ENCODE measurements at places on chromosomes 6 and 20.

- DNase-seq = no peak
Observed at GRCh38 chr6:37867756-37868446, 48.4 kb downstream of the ZFAND3 start.

DNA sequence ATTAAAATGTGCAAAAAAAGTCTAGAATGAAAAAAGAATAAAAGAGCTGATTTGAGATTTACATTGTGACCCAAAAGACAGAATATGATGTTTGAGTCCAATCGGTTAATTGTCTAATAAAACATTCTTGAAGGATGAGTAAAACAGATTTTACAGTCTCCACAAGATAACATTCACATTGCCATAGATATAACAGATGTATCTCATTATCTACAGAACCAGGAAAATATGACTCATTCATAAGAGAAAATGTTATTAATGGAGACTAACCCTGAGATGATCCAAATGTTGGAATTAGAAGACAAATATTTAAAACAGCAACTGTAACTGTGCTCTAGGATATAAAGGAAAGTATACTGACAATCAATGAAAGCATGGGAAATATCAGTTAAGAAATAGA lies 141.7 kb downstream of the RFX6 start:
- no peak for DNase-seq

GRCh38 chr6:15395087-15395486 lies 149.2 kb downstream of the JARID2 start:
- no peak for DNase-seq

DNA sequence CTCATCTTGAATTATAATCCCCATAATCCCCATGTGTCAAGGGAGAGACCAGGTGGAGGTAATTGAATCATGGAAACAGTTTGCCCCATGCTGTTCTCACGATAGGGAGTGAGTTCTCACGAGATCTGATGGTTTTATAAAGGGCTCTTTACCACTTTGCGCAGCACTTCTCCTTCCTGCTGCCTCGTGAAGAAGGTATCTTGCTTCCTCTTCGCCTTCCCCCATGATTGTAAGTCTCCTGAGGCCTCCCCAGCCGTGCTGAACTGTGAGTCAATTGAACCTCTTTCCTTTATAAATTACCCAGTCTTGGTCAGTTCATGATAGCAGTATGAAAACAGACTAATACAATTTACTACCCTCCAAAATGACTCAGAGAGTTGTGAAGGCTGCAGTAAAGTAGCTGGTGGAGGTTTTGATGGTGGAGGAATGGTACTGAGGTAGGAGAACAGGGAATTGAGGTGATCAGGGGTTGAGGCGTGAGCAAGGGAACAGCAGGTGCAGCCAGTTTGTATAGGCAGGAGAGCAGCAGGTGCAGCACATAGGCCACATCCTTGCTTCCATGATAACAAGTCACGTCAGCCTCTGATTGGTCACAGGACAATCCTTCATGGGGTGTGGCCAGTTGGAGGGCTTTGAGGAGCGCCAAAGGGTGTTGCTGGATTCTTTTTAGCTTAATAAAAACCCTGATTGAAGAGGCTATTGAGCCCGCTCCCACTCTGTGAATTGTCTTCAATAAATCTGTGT lies 150.0 kb downstream of the CDC5L start:
- DNase-seq = no peak

- DNase-seq = no peak
Observed at GRCh38 chr6:18359237-18359885, 27.8 kb upstream of the RNF144B start.

DNA sequence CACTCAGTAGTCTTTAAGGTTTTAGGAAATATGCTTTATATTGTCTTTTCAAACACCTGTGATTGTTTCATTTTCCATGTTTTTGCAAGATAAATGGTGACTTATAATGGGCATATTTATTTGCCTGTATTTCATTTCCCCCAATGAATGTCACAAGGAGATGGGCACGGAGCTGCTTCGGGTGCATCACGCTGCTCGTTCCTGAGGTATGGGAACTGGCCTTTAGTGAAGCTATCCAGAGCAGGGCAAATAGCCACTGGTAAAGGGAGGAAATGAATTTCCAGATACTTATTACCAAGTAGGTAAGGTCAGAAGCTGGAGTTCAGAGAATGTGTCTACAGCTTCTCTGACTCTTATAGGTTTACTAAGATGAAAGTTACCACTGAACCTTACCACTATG lies 3.7 kb downstream of the POU3F2 start:
- no peak for DNase-seq

GRCh38 chr20:18748987-18749386 lies 64.6 kb upstream of the SCP2D1 start:
- DNase-seq = no peak

GRCh38 chr6:125868252-125868651 lies 77.5 kb downstream of the NCOA7 start:
- no peak for DNase-seq

- no peak for DNase-seq
Observed at GRCh38 chr20:50636601-50637540, 54.5 kb downstream of the RIPOR3 start.

GRCh38 chr6:36933102-36933501 lies 21.4 kb upstream of the PI16 start:
- DNase-seq = no peak

GRCh38 chr6:31896856-31897611 lies 464 bp downstream of the EHMT2 start:
- no peak for DNase-seq

GRCh38 chr6:84019842-84020211 lies 13.7 kb upstream of the MRAP2 start:
- no peak for DNase-seq

GRCh38 chr6:108556866-108557493 lies 3.7 kb upstream of the FOXO3 start:
- DNase-seq = no peak

- DNase-seq = no peak
Observed at GRCh38 chr20:15059438-15059837, 722.0 kb upstream of the FLRT3 start.

DNA sequence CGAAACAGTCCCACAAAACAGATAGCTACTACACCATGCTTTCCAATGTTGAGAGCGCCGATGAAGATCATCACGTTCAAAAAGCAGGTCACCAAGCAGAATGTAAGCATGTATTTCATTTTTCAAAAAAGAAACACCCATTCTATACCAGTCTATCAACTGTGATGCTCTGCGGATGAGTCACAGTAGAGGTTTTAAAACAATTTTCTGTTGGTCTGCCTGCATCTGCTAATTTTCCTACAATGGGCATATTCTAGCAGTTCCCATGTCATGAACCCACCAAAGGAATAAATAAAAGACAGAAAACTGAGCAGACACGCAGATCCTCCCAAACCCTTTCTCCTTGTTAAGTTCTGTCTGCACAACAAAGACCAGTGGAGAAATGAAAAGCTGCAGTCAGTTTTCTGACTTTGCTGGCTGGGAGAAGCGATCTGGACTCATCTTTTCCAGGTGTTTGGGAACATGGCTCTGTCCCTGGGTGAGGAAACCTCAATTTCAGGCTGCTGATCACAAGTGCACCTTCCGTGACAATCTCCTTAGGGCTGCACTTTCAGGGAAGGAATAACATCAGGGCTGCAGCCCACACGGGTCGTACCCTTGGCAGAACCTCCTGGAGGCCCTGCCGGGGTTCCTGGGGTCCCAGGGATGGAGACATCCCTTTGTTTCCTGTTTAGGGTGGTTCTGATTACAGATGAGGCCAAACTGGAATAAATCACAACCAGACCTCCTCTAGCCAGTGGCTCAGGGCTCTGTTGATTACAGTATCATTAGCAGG lies 200.1 kb downstream of the BMP7 start:
- no peak for DNase-seq

DNA sequence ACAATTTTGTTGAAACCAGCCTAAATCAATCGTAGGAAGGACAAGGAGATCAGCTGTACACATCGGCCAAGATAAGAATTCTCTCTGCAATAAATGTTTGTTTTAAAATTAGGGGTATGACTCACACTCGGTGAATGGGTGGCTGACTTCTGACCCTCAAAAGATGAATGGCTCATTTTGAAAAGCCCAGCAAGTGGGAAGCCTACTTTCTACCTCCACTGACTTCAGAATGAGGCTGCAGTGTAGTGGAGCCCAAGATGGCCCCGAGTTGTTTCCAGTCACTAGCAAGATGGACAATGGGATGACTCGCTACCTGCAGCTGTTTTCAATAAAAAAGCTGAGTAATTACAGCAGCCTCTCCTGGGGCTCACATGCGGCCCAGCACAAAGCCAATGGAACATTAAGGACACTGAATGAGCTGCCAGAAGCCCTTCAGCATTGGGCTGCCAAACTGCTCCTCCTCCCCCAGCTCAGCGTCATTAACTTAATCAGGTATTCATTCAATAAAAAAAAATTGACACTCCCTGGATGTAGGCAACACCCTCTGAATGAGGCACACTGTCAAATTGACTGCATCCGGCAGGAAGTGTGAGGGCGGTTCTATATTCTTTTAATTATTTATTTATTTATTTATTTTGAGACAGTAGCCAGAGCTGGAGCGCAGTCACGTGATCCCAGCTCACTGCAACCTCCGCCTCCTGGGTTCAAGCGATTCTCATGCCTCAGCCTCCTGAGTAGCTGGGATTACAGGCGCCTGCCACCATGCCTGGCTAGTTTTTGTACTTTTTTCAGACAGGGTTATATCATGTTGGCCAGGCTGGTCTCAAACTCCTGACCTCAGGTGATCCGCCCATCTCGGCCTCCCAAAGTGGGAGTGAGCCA lies 107.3 kb downstream of the GMPR start:
- peak; percentile 79 for DNase-seq

- DNase-seq = no peak
Observed at GRCh38 chr6:15341311-15342001, 95.6 kb downstream of the JARID2 start.

- DNase-seq = no peak
Observed at GRCh38 chr20:24761220-24762065, 187.6 kb upstream of the CST7 start.

DNA sequence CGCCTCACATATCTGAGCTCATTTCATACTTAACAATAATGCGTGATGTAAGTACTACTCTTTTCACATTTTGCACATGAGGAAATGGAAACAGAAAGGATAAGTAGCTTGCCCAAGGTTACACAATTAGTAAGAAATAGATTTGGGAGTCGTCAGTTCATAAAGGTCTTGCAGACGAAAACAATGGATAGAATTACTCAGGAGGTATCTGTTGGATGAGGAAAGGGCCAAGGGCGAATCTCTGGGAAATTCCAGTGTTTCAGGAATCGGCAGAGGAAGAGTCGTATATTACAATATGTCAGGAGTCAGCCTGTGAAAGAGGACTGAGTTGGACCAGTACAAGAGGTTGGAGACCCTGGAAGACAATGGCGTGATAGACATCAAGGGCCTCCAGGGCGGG lies 12.8 kb upstream of the EDN1 start:
- DNase-seq = no peak

DNA sequence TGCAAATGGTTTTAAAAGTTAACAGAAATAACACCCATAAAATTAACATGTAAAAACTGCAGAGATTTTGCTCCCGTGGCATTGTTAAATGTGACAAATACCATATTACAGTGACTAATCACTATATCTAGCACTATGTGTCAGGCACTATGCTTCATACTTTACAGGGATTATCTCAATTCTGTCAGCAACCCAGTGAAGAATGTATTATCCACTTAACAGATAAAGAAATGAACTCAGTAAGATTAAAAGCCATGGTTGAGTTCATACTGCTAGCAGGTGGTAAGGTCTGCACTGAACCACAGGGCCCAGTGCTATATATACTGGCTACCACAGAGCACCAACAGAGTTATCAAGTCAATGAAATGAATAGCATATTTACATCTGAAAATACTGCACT lies 65.4 kb downstream of the RWDD2A start:
- no peak for DNase-seq

- no peak for DNase-seq
Observed at GRCh38 chr6:48388044-48388443, 277.0 kb upstream of the PTCHD4 start.

GRCh38 chr6:131828951-131829350 lies 21.1 kb downstream of the ENPP1 start:
- DNase-seq = no peak

GRCh38 chr20:62953839-62954703 lies 1.6 kb downstream of the SLC17A9 start:
- DNase-seq = peak; percentile 27

GRCh38 chr6:37474316-37474715 lies 25.4 kb downstream of the CCDC167 start:
- DNase-seq = no peak

- no peak for DNase-seq
Observed at GRCh38 chr6:4931530-4932227, 72.2 kb downstream of the RPP40 start.

- DNase-seq = no peak
Observed at GRCh38 chr6:43886717-43887339, 116.8 kb downstream of the VEGFA start.

DNA sequence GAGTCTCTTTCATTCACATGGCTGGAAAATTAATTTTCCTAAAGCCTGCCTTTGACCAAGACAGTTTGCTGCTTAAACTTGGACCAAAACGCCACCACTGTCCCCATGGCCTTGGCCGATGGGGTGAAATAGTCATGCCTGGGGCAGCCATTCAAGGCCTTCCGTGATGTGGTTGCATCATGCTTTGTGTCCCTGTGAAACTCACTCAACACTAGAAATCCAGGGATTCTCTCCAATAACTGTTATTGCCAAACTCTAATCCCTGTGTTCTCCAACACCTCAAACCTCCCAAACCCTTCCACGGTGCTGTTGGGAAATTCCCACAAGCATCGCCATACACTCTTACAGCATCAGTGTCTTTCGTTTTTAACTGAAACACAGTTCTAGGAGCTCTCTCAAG lies 1.4 kb upstream of the TXNDC5 start:
- DNase-seq = peak; percentile 17

GRCh38 chr6:117465691-117466090 lies 16.8 kb upstream of the DCBLD1 start:
- DNase-seq = no peak

DNA sequence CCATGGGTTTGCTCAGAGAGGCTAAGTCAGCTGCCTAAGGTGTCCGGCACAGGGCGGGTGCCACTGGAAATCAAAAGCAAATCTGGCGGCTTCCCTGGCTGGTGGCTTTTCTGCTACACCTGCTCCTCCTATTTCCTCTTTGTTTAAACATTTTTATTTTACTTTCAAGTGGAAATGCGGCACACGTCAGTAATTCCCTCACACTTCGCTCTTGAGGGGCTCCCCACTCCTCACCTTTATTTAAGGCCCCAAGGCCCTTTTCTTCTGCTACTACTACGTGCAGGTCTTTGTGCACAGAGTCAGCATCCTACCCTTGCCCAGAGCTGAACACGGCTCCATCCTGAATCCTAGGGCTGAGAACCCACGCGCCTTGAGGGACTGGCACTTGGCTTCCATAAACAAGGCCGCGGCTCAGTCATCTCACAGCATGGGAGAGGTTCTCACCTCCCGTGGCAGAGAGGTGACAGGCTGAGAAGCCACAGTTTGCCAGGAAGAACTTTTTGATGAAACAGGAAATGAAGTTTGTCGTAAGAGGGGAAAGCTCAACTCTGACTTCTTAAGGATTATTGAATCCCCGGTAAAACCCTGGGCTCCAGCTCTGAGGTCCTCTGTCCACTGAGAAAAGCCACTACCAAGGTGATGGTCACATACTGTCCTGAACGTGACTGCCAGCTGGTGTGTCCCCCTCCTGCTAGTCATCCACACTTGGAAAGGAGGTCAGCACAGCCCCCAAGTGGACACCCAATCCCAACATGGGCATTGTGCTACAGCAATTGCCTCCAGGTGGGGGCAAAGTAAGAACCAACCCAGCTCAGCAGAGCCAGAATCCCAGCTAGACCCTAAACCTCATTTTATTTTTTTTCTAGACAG lies 48.0 kb downstream of the NFATC2 start:
- DNase-seq = no peak

GRCh38 chr20:13784271-13784892 lies 337 bp downstream of the ESF1 start:
- no peak for DNase-seq

Data from skeletal muscle cell (primary cell).